Activated T-helper 9 cell treated with anti-CD3 and anti-CD28 coated beads, Interleukin-2, amount 50 U/mL, for 16 hours (primary cell): ENCODE measurements at places on chromosomes 2 and 18.

DNA sequence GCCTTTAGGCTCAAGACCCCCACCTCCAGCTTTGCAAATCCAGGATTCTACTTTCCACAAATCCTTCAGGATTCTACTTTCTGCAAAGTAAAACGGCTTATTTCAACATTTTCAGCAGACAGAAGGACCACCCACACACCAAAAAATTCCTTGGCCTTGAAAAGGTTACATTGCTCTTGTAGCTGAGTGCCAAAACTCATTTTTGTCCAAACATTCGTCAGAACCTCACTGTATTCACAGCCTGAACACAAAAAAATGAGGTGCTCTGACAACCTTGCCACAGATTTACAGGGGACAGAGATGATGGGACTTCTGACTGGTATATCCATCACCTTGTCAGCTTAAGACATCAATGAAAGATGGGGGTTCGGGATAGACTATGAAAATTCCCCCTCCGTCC is 63.0 kb upstream of the COX7A2L start:
- DNase-seq, result no peak

GRCh38 chr2:217914878-217915277 is 87.9 kb downstream of the TNS1 start:
- DNase-seq, result no peak

DNA sequence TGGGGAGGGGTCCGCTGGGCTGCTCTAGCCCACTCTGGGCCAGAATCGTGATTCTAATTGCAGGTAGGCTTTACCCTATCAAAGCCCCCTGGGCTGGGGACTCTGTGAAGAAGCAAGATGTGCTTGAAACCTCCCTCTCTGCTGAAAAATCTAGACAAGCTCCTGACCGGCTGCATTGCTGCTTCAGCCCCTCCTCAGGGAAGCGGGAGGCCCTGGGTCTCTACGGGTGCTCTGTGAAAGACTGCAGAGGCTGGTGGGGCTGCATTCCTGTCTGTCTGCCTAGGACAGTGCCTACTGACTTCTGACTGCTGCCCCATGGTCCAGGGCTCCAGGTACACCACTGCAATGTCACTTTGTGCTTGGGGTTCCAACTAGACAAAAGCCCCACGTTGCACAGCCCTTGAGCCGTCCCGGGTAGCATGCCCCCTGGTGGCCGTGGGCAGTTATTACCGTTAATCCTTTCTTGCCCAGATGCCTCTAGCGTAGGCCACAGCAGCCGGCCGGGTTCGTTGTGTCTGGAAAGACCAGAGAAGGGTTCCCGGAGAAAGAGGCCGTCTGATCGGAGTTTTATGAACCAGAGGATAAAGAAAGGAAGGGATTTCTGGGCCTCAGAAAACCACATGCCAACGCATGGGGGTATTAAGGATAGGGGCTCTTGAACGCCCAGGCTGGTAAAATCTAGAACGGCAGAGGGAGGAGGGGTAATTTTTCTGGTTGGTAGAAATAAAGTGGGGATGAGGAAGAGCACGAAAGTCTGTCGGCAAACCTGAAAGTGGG is 15.9 kb upstream of the C1QL2 start:
- DNase-seq, result peak; percentile 29

GRCh38 chr2:119449521-119449920 is 17.9 kb downstream of the TMEM37 start:
- DNase-seq, result no peak

- DNase-seq, result no peak
Measured at GRCh38 chr2:54428108-54428831, 27.9 kb upstream of the SPTBN1 start.

DNA sequence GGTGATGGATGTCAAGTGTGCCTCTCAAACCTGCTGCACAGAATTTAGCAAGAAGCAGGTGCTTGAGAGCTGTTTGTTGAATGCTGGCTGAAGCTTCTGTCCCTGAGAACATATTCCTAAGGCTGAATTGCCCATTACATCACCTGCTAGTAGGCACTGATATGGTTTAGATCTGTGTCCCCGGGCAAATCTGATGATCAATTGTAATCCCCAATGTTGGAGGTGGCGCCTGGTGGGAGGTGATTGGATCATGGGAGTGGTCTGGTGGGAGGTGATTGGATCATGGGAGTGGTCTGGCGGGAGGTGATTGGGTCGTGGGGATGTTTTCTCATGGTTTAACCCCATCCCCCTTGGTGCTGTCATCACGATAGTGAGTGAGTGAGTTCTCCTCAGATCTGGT is 128.0 kb downstream of the HRH4 start:
- DNase-seq, result no peak

DNA sequence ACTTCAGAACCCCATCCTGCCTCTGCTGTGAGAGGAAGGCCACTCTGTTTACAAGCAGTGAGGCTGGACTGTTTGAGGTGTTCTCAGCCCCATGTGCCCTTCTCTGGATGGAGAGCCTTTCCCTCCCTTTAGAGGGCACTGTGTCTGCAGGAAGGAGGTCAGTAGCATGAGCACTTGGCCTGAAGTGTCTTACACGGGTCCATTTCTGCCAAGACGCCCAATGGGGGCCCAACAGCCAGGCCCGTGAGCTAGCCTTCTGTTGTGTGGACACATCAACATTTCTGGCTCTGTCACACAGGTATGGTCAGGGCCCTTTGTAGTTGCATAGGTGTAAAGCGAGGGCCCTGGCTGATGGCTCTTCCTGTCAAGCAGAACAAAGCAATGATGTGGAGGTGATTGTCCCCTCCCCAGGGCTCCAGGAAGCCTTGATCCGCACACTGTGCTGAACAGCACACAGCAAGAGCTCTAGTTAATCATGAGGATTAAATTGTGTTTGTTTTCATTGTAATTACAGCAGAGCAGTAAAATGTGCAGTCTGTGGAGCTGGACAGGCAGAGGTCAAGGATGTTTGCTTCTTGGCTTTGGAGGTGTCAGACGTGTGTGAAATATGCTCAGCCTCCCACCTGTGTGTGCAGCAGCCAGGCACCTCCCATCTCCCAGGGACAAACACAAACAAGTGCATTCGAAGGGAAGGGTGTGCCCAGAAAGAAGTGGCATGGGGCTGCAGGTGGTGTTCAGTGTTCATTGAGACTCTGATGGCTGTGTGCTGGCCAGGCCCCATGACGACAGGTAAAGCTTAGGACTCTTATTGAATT is 132.1 kb downstream of the SH3RF3 start:
- no peak for DNase-seq

GRCh38 chr2:224850081-224850480 is 133.9 kb upstream of the CCDC195 start:
- DNase-seq, result no peak

DNA sequence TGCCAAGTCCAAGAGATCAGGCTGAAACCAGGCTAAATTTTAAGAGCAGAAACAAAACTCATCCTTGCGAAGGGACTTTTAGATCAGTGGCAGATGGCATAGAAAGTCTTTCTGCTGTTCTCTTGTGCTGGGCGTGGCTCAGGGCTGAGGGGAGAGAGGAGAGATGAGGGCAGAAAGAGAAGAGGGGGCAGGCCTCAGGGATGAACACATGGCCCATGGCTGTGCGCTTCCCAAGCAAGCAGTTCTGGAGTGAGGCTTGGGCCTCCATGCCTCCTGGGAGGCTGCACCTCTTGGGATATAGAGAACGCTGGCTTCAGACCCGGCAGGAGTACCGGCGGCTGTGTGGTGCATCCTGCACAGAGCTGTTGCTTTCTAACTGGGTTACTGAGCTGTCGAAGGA is 41.0 kb downstream of the HPCAL1 start:
- DNase-seq, result no peak

DNA sequence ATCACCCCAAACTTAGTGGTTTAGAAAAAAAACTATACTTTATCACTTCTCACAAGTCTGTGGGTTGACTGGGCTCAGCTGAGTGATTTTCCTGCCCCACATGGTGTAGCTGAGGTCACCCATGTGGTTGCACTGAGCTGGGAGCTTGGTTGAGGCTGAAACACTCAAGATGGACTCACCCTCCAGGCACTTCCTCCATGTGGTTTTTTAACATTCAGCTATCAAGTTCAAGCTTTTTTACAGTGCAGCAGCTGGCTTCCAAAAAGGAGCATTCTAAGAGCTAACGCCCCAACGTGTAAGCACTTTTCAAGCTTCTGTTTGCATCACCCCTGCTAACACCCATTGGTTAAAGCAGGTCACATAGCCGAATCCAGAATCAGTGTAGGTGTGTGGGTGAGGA is 105.9 kb upstream of the CREB1 start:
- no peak for DNase-seq

- DNase-seq, result no peak
Measured at GRCh38 chr2:238224356-238225035, 15.3 kb downstream of the HES6 start.

DNA sequence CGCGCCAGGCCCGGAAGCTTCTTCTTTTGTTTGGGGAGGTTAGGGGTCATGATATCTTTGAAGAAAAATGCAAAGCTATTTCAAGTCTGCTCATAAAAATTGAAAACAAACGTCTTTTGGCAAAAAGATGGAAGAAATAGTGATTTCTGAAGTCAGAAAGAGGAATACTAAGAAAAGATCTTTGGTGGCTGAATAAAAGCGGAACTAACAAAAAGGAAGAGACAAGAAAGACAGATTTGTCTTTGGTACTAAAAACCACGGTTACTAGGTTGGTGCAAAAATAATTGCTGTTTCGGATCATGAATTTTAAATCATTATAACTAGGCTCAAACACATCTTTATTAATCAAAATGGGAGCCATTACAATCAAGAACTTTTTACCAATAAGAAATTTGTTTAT is 164.6 kb upstream of the TRIB2 start:
- no peak for DNase-seq

- DNase-seq, result no peak
Measured at GRCh38 chr2:133985563-133985962, 268.3 kb upstream of the MGAT5 start.
